ENCODE measurements at places on chromosomes 5 and 9.

- DNase-seq: no peak
Measured at GRCh38 chr9:72779614-72780013, 173.2 kb downstream of the ALDH1A1 start.

DNA sequence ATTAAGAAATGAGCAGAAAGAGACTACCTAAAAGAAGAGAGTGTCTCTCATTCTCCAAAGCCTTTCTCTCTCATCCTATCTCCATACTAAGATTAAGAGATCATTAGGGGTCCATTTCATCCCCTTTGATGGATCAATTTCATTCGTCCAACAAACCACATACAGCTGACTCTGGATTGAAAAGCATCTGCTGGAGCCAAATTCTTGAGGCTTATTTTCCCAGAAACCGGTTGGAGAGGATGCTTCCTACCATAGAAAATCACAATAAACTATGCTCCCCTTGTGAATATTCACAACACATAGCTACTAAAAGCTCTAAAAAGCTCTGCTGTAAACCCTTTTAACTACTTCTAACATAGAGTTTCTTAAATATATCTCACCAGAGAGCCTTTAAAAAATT lies 755.0 kb upstream of the ZNF608 start:
- no peak for DNase-seq

GRCh38 chr5:33736510-33736909 lies 155.3 kb downstream of the ADAMTS12 start:
- DNase-seq: no peak

DNA sequence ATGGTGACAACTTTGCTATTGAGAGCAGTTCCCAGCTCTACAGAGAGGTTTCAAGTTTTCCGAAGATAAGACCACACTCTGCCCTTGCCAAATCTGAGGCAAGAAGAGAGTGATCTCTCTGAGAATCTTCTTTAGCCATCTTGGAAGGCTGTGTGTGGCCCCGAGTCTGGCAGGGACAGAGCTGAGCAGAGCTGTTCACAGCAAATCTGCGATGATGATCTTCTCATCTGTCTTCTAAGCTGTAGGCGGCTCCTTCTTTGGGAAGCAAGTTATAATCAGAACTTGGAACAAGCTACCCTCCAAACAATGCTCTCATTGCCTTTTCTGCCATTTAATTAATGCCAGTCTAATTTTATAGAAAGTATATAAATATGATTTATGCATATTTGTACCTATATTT lies 379.0 kb upstream of the MEF2C start:
- DNase-seq: no peak

DNA sequence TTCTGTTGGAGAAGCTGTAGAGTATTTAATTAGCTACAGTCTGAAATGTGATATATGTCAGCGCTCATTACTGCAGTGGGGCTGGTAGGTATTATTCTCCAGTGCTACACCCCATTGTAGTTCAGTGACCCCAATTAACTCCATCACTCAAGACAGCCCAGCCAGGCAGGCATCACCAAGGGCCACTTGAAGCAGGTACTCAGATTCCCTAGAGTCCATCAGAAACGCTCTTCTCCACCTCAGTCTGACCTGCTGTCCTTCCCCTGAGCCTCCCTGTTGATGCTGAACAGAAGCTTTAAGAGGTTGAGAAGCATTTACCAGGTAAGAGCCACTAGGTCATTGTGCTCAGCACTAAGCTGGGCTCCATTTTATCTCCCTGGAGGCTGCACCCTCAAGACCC lies 71.8 kb downstream of the GALNT10 start:
- peak; percentile 86 for DNase-seq

DNA sequence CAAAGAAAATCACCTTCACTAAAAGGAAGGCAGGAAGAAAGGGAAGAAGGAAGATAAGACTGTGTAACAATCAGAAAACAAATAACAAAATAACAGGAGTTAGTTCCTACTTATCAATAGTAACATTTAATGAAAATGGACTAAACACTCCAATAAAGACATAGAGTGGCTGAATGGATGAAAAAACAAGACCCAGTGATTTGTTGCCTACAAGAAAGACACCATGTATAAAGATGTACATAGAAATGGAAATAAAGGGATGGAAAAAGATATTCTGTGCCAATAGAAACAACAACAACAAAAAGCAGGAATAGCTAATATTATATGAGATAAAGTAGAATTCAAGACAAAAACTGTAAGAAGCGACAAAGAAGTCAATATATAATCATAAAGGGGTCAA lies 116.8 kb downstream of the LURAP1L start:
- no peak for DNase-seq

DNA sequence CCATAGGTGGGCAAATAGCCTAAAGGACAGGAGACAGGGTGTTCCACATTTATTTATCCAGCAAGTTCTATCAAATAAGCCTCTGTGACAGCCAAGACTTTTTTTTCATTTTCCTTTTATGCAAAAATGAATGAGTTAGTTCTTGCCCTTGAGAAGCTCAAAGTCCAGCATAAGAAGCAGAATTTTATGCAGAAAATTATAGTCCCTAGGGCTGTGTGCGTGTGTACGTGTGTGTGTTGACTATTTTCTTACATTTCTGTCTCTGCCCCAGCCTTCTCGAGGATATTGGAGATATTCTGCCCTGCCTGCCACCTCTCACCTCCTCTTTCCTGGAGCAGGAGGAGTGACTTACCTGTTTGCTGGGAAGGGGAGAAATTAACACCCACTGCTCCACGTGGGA lies 221.9 kb downstream of the SREK1 start:
- no peak for DNase-seq

- DNase-seq: peak; percentile 20
Measured at GRCh38 chr9:86589730-86590129, 235.5 kb upstream of the TUT7 start.
